ENCODE measurements at places on chromosomes 12 and 14.

- no peak overlapping the region for H3K27ac ChIP-seq
- peaks cover 36% of the 10 kb centered on the region for H3K4me1 ChIP-seq
- H3K27me3 ChIP-seq: no peaks in the 10 kb centered on the region
- no peaks in the 10 kb centered on the region for H3K36me3 ChIP-seq
- H3K4me3 ChIP-seq: no peak overlapping the region
- no peak for DNase-seq
Observed at GRCh38 chr12:12445165-12445881, 88.4 kb downstream of the BORCS5 start.

- no peak overlapping the region for H3K27ac ChIP-seq
- H3K4me3 ChIP-seq: no peak overlapping the region
- H3K36me3 ChIP-seq: no peaks in the 10 kb centered on the region
- H3K27me3 ChIP-seq: no peaks in the 10 kb centered on the region
- peaks cover 27% of the 10 kb centered on the region for H3K4me1 ChIP-seq
Observed at GRCh38 chr14:74843653-74844052, 32.3 kb downstream of the PROX2 start.

DNA sequence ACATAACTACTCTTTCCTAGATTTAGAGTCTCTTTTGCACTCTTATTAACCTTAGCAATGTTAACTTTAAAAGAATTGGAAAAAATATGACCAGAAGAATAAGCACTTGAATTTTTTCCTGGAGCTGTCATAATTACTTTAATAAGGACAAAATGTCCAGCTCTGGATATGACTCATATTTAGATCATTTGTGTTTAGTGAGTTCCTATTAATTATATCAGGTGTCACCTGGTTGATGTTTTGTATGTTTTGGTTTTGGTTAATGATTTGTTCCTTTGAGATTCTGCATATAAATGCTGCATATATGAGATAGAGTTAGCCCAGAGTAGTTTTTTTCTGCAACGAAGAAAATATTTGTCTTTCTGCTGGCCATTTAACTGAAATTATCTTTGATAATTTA lies 5.1 kb downstream of the CLECL1 start:
- peaks cover 9% of the 10 kb centered on the region for H3K4me1 ChIP-seq
- H3K27ac ChIP-seq: no peak overlapping the region
- H3K4me3 ChIP-seq: no peak overlapping the region
- H3K36me3 ChIP-seq: no peaks in the 10 kb centered on the region

- no peaks in the 10 kb centered on the region for H3K27me3 ChIP-seq
- no peaks in the 10 kb centered on the region for H3K36me3 ChIP-seq
- DNase-seq: peak; percentile 32
- no peak overlapping the region for H3K27ac ChIP-seq
Observed at GRCh38 chr12:9051158-9051550, 61.8 kb downstream of the KLRG1 start.

- H3K4me1 ChIP-seq: peaks cover 13% of the 10 kb centered on the region
- peaks cover 11% of the 10 kb centered on the region for H3K36me3 ChIP-seq
- H3K4me3 ChIP-seq: no peak overlapping the region
- DNase-seq: no peak
- H3K27me3 ChIP-seq: no peaks in the 10 kb centered on the region
Observed at GRCh38 chr12:109875572-109876131, 4.7 kb downstream of the GLTP start.

GRCh38 chr14:20487396-20487725 lies 18.0 kb upstream of the RNASE10 start:
- no peaks in the 10 kb centered on the region for H3K36me3 ChIP-seq
- H3K27ac ChIP-seq: no peak overlapping the region
- no peaks in the 10 kb centered on the region for H3K4me1 ChIP-seq

DNA sequence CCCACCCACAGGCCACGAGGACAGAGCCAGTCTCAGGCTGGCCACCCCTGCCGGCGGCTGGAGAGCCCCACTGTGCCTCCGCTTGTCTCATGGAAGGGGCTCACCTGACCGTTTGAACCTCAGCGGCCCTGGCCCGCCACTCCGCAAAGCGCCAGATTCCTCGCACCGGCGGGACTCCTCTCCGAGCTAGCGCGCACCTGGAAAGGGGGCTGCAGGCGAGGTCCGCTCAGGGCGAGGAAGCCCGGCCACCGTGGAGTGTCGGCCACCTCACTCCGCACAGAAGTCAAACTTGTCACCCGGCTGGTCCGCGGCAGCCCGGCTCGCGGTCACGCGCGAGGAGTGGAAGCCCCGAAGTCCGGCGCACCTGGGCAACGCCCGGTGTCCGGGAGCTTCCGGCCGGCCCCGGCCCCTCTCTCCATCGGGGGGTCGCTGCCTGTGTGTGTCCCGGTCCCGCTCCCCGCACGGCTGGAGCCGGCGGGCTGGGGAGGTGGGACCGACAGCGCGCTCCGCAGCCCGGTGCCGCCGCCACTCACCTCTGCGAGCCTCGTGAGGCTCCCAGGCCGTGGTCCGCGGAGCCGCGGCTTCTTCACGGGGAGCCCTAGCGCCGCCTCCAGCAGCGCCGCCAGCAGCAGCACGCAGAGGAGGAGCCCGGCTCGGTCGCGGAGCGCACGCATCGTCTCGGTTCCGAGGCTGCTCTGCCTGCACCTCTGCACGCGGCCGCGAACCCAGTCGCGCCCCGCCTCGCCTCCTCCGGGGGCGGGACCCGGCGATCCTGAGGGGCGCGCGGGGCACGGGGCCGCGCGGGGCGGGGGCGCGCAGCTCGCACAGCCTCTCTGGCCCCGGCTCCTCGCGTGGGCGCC lies at the start of gene ISM2:
Gene ISM2, minus strand, starts transcription at position 697 of the 860 bp plus-strand sequence. Its CDS starts 23 bp downstream, at position 674.
- peaks cover 7% of the 10 kb centered on the region for H3K27me3 ChIP-seq
- H3K27ac ChIP-seq: no peak within 1 kb of the TSS
- DNase-seq: no peak

DNA sequence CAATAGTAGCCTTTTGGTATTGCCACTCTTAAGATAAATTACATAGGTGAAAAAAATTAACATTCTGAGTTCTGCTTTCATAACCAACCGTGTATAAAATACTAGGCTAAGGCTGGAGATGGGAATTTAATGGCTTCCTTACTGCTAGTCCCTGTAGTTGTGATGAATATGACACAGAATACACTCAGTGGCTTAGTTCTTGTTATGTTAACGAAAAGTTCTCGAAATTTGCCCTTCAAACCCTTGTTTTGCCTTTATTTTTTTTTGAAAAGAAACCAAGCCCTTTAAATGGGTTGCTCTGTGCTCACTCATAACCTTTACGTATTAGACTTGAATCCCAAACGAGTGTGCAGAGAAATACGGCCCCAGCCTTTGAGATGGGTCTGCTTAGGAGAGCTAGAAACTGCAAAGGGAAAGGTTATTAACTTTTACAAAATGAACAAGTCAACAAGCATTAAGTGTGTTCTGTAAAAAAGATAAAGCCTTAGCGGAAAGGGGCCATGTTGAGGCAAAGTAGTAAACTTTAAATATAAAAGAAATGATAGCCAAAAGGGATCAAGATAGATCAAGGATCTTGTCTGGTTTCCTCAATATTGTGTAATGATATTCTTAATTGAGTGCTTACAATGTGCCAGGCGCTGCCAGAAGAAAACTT lies 1.7 kb downstream of the NUDT4 start:
- H3K4me3 ChIP-seq: peak overlapping the region; percentile 96
- peak overlapping the region; percentile 96 for H3K27ac ChIP-seq
- no peaks in the 10 kb centered on the region for H3K27me3 ChIP-seq
- no peaks in the 10 kb centered on the region for H3K36me3 ChIP-seq
- no peak for DNase-seq

GRCh38 chr14:94936401-94936892 lies 166.5 kb upstream of the GSC start:
- no peaks in the 10 kb centered on the region for H3K4me1 ChIP-seq
- peak; percentile 46 for DNase-seq
- peak overlapping the region; percentile 61 for H3K27ac ChIP-seq
- H3K36me3 ChIP-seq: no peaks in the 10 kb centered on the region
- H3K4me3 ChIP-seq: peak overlapping the region; percentile 49

DNA sequence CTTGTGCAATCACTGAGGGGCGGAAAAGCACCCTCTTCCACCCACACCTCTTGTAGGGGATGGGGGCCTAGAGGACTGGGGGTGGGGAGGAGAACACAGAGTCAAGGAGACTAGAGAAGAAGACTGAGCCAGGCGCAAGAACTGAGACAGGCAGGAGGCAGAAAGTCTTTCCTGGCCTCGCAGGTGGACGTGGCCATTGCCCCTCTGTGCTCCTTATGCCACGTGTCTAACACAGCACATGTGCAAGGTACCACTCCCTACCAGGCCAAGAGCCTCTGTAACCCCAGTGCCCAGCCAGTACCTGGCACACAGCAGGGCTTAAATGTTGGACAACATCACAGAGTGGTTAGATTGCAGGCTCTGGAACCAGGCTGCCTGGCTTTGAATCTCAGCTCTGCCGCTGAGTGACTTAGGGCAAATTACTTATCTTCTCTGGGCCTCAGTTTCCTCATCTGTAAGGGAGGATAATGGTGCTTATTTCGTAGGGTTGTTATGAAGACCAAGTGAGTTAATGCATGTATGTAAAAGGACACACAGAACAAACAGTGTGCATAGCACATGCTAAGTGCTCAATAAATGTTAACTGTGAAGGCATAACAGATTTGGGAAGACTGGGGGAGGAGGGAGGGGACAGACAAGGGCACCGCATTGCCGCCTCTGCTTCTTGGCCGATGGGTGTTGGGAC lies 1.4 kb upstream of the TAMALIN start:
- H3K27me3 ChIP-seq: peaks cover 20% of the 10 kb centered on the region
- H3K4me1 ChIP-seq: peaks cover 12% of the 10 kb centered on the region
- no peak overlapping the region for H3K4me3 ChIP-seq
- H3K36me3 ChIP-seq: no peaks in the 10 kb centered on the region
- H3K27ac ChIP-seq: no peak overlapping the region
- no peak for DNase-seq

- H3K36me3 ChIP-seq: no peaks in the 10 kb centered on the region
- DNase-seq: no peak
- H3K27me3 ChIP-seq: no peaks in the 10 kb centered on the region
- H3K27ac ChIP-seq: peak overlapping the region; percentile 87
- H3K4me1 ChIP-seq: peaks cover 33% of the 10 kb centered on the region
Observed at GRCh38 chr14:89302396-89302950, 114.6 kb downstream of the FOXN3 start.

DNA sequence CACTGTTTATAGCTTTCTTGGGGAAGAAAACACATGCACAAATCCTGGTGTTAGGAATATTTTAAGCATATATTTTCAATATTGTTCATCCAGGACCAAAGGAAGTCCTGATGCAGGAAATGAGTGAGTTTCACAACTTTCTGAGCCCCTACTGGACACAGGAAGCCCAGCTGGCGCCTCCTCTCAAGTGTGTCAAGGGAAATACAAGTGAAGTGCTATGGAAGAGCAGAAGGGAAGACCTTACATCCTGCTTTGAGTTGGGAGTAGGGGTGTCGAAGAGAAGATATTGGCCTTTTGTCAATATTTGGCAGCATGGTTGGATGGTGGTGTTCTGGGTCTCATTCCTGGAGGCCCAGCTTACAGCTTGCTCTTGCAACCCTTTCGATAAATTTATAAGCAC lies 66.1 kb upstream of the ZDHHC17 start:
- no peak overlapping the region for H3K27ac ChIP-seq
- no peaks in the 10 kb centered on the region for H3K4me1 ChIP-seq
- no peaks in the 10 kb centered on the region for H3K36me3 ChIP-seq
- H3K27me3 ChIP-seq: no peaks in the 10 kb centered on the region

GRCh38 chr14:101733211-101733610 lies 28.3 kb upstream of the PPP2R5C start:
- DNase-seq: no peak
- no peak overlapping the region for H3K27ac ChIP-seq
- no peak overlapping the region for H3K4me3 ChIP-seq
- H3K4me1 ChIP-seq: no peaks in the 10 kb centered on the region

DNA sequence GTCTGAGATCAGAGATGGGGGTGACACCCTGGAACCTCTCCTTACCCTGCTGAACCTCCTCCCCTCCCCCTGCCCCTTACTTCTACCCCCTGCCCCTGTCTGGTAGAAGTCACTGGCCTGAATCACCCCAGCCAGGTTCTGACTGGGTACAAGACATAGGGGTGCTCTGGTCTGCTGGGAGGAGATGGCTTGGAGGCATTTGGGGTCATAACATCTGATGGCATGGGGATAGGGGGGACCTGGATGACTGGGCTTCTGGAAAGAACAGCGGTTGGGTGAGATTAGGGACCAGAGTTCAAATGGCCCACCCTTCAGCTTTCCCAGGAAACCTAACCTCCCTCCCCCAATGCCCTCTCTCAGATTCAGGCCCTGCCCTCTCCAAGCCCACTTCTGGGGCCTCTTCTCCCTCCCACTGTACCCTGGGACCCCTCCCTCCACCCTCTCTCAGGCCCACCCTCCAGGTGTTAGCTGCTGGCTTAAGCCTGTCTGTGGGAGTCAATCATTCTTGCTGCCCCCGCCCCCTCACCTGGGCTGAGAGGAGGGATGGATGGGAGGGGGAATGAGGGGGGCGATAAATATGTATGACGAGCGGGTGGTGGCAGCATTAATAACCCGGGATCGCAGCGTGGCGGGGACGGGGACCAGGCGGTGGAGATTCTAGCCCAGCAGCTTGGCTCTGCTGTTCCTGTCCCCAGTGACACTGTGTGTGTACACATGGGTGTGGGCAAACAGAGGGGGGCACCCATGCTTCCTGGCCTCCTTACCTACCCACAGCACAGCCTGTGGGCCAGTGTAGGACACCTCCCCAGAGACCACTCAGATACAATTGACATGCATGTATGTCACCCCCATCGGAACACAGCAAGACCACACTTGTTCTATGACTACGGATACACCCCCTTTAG lies 5.9 kb downstream of the NXPH4 start:
- peaks cover 22% of the 10 kb centered on the region for H3K4me1 ChIP-seq
- no peak overlapping the region for H3K27ac ChIP-seq
- no peaks in the 10 kb centered on the region for H3K36me3 ChIP-seq
- no peak for DNase-seq
- H3K4me3 ChIP-seq: no peak overlapping the region

DNA sequence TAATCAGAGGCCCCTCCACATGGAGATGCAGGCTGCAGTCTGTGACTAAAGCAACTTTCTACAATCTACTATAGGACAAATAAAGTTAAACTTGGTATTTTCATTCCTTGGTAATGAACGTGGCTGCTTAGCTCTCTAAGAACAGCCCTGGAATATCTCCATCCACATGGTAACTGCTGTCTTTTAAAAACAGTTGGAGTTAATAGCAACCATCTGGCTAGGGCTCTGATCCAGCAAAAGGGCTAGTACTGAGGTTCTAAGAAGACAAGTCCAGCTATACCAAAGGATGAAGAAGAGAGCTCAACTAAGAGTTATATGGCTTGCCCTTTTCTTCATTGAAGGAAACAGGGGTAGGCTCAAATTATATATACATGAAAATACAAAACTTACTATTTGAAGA lies 920.1 kb downstream of the FLRT2 start:
- no peaks in the 10 kb centered on the region for H3K36me3 ChIP-seq
- H3K27me3 ChIP-seq: no peaks in the 10 kb centered on the region
- no peaks in the 10 kb centered on the region for H3K4me1 ChIP-seq

All from heart left ventricle (tissue), 16 donors.